ENCODE measurements at places on chromosomes 7 and 10. TPM values are rescaled to one million over a fixed set of nuclear protein-coding genes. Genes with fewer than 3 reads are reported as not detected.
A peak's percentile ranks its signal among the peaks of the same experiment; 100 is the strongest.

ZNF722 gene
- total RNA-seq = not detected

DNAH11 gene
- total RNA-seq = 0.69 TPM

SPDYE2 gene
- total RNA-seq = not detected

SHTN1 gene
- total RNA-seq = 36.5 TPM

OPALIN gene
- total RNA-seq = not detected

BMPER gene
- 0.32 TPM for total RNA-seq

ACBD7 gene
- 2.8 TPM for total RNA-seq

CYP2C8 gene
- total RNA-seq = not detected

PNLIPRP1 gene
- total RNA-seq = not detected

MOGAT3 gene
- not detected for total RNA-seq

OGDHL gene
- 0.58 TPM for total RNA-seq

GRCh38 chr10:27624941-27625340, 120.7 kb downstream of the MKX start:
- no peaks in the 10 kb centered on the region for H3K36me3 ChIP-seq
- no peak for DNase-seq
- no peaks in the 10 kb centered on the region for H3K27me3 ChIP-seq
- H3K27ac ChIP-seq = no peak overlapping the region
- no peak overlapping the region for H3K4me3 ChIP-seq

DNA sequence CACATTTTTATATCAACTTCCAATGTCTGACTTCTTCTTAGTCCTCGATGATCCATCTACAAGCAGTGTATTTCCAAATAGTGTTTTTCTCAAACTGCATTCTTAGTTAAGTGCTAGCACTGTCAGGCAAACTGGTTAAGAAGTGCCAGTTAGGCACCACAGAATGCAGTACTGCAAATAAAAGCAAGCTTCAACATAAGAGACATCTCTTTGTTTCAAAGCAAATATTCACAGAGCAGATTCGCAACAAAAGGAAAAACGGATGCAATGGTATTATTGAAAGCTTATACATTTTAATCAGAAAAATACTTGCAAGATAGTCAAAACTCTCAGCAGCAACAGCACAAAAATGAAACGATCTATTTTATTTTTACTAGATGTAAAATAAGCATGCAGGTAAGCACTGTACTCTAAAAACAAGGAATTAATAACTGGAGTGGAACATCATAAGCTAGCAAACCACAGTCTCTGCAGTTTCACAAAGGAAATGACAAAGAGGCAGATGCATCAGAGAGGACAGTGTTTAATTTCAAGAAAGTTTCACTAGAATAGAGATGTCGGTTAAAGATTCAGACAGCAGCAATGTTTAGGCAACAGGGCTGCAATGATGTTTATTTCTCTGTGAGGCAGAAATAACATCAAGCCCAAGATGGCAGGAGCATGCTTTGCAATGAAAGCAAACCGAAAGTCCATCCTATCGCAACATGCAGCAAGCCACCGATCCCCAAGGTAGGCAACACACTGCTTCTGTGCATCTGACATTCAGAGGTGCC, 82.0 kb downstream of the FGFR2 start:
- no peaks in the 10 kb centered on the region for H3K36me3 ChIP-seq
- no peak for DNase-seq
- no peak overlapping the region for H3K4me3 ChIP-seq
- no peak overlapping the region for H3K27ac ChIP-seq
- no peaks in the 10 kb centered on the region for H3K27me3 ChIP-seq

DNA sequence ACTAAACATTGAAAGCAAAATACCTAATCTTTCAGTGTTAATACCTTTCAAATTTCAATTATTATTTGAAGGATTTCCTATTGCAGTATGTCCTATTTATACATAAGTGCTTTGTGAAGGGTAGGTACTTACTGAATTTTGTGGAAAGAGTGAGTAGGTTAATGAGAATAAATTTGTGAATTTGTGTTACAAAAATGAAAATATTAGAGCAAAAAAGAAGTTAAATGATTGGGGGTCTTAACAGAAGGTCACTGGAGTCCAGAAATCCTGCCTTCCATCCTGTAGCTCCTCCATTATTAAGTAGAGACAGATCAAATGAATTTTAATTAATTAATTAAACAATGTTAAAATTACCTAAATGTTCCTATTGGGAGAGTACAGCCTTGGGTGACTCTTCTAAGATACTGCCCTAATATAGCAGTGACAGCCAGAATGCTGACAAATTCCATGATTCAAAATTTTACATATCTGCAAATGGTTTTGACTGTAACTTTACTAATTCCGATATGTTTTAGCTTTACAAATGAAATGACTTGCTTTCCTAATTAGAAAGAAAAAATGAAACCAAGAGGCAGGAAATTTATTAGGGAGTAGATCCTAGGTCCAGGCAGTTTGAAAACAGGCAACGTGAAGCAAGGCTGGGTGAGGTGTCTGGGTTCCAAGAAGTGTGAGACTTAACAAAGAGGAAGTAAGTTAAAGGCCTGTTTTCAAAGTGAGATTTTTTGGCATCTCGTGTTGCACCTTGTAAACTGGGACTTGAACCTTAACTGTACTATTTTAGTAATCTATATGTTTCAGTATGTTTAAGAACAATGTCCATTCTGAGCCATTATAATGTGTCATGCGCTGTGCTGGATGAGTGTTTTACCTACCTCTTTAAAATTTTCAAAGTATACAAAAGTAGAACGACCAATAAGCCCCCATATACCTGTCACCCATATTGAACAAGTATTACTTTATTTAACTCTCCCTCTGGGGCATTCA, 1.5 kb downstream of the PIK3CG start:
- no peak overlapping the region for H3K4me3 ChIP-seq
- peaks cover 32% of the 10 kb centered on the region for H3K4me1 ChIP-seq
- DNase-seq = peak; percentile 4
- no peaks in the 10 kb centered on the region for H3K36me3 ChIP-seq

GRCh38 chr10:4215963-4216575, 431.1 kb upstream of the KLF6 start:
- no peak overlapping the region for H3K4me3 ChIP-seq
- H3K36me3 ChIP-seq = no peaks in the 10 kb centered on the region
- peaks cover 7% of the 10 kb centered on the region for H3K4me1 ChIP-seq
- no peak overlapping the region for H3K27ac ChIP-seq
- DNase-seq = no peak
- no peaks in the 10 kb centered on the region for H3K27me3 ChIP-seq

GRCh38 chr10:93916257-93917063, 22.7 kb downstream of the SLC35G1 start:
- peak; percentile 31 for DNase-seq
- H3K36me3 ChIP-seq = no peaks in the 10 kb centered on the region
- no peaks in the 10 kb centered on the region for H3K27me3 ChIP-seq
- peaks cover 7% of the 10 kb centered on the region for H3K4me1 ChIP-seq
- H3K27ac ChIP-seq = no peak overlapping the region
- no peak overlapping the region for H3K4me3 ChIP-seq

GRCh38 chr10:35716776-35717175, 74.7 kb upstream of the FZD8 start:
- no peaks in the 10 kb centered on the region for H3K36me3 ChIP-seq
- H3K27me3 ChIP-seq = peaks cover 3% of the 10 kb centered on the region
- no peak for DNase-seq

DNA sequence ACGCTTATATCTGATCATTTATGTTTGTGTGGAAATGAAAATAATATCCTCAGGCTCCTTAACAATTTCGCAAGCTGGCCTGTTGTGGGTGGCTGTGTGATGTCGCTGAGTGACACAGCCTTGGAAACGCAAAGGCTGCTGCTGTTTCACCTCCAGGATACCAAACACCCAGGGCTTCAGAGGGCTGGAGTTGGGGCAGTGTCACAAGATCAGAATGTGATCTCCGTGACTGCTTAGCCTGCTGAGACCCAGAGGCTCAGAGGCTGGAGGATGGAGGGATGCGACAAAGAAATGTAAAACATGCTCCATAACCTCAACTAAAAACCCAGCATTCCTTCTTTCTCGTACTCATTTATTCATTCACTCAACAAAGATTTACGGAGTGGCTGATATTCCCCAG, 37.2 kb upstream of the BMPER start:
- no peak overlapping the region for H3K27ac ChIP-seq
- H3K4me1 ChIP-seq = no peaks in the 10 kb centered on the region
- no peaks in the 10 kb centered on the region for H3K27me3 ChIP-seq
- DNase-seq = no peak
- H3K4me3 ChIP-seq = no peak overlapping the region

DNA sequence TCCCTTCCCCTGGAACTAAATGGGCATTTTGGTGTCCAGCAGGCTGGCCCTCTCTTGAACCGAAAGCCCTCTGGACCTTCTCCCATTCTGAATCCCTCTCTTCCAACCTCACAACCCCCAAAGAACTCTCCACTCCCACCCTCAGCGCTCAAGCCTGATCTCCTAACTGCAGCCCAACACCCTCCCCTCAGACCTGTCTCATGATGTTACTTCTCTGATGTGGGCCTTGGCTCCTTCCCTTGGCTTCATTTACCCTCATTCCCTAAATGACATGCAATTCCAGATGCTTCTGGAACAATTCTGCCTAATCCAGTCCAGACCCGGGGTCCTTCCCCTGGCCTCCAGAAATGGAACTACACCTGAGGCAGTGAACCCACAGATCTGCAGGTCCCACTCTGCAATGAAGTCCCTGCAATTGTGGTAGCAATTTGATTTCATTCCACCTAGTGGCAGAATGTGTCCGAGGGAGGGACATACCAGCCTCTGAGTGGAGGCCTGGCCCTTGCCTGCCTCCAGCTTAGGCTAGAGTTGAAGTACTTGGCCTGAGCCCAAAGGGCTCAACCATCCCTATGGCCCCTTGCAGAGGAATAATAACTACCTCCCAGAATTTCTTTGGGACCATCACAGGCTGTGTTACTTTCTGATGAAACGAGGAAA, 4.1 kb upstream of the CEP41 start:
- DNase-seq = no peak
- no peaks in the 10 kb centered on the region for H3K36me3 ChIP-seq
- H3K4me3 ChIP-seq = no peak overlapping the region
- H3K27me3 ChIP-seq = peaks cover 3% of the 10 kb centered on the region

- no peaks in the 10 kb centered on the region for H3K36me3 ChIP-seq
- no peak overlapping the region for H3K4me3 ChIP-seq
- DNase-seq = no peak
These were observed 64.2 kb downstream of the SORBS1 start for GRCh38 chr10:95496951-95497350.

DNA sequence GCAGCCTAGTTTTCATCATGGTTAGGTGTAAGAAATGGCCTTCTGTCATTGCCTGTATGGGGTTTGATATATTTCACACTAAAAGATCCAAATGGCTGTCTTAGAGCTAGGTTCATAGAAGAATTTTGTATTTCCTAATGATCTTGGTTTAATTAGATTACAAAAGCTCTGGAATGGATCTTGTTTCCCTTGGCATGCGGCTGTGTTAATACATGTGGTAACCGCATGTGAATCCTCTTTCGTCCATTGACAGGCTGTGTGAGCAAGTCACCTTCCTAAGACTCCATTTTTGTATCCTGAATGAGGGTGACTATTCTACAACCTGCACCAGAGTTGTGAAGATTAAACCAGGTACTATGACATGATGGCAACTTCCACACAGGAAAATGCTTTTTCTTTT, 12.4 kb upstream of the FZD1 start:
- no peak overlapping the region for H3K27ac ChIP-seq
- H3K4me1 ChIP-seq = no peaks in the 10 kb centered on the region
- no peak overlapping the region for H3K4me3 ChIP-seq
- no peaks in the 10 kb centered on the region for H3K36me3 ChIP-seq
- H3K27me3 ChIP-seq = peaks cover 6% of the 10 kb centered on the region

DNA sequence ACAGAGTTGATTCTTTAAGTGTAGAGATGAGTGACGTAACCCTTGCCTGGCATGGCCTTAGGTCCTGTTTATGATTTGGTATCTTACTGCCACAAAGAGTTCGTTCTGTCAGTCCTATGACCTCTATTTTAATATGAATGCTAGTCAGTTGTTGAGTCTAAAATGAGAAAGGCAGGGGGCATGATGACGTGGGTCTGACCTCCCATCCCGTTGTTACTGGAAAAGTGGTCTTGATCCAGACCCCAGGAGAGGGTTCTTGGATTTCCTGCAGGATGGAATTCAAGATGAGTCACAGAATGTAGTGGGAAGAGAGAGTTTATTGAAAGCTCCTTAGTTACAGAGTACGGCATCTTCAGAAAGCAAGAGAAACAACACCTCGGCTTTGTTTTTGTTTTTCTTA, 317.0 kb upstream of the COBL start:
- H3K27me3 ChIP-seq = no peaks in the 10 kb centered on the region
- H3K27ac ChIP-seq = no peak overlapping the region
- no peak overlapping the region for H3K4me3 ChIP-seq
- DNase-seq = no peak
- H3K36me3 ChIP-seq = no peaks in the 10 kb centered on the region
- H3K4me1 ChIP-seq = no peaks in the 10 kb centered on the region

GRCh38 chr10:102948786-102949185, 30.7 kb downstream of the CNNM2 start:
- H3K4me3 ChIP-seq = no peak overlapping the region
- H3K4me1 ChIP-seq = no peaks in the 10 kb centered on the region

Measured in endothelial cell of umbilical vein (primary cell).